CD4-positive, alpha-beta memory T cell (primary cell): ENCODE measurements at places on chromosomes 6 and 20. TPM values are rescaled to one million over a fixed set of nuclear protein-coding genes. Genes with fewer than 3 reads are reported as not detected.

DNA sequence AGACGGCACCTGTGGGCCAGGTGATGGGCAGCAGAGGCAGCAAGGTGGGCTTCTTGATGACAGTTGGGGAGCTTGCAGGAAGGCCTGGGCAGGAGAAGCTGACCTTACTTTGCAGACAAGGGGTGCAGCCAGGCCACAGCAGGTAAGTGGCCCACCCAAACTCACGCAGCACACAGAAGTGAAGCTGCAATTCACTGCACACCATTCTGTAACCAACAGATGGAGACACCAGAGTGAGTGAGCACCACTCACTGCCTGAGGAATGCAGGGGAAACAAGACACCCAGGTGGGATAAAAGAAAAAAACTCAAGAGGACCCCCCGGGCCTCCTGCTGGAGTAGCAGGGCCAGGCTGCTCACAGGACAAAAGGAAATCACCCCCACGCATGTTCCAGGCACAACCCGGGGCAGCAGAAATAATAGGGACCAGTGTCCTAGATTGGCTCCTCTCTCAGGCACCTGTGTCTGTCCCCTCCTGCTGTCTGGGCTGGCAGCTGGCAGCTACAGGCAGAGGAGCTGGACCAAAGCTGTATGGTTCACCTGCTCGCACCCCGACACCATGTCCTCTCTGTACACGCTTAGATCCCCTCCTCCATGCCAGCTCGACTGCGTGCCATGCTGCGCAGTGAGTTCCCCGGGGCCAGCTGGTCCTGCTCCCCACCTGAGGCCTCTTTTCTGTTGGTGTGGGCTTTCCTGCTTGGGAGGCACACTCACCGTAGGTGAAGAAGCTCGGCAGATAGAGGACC is 4.9 kb downstream of the MTCH1 start:
- DNase-seq: no peak

DNA sequence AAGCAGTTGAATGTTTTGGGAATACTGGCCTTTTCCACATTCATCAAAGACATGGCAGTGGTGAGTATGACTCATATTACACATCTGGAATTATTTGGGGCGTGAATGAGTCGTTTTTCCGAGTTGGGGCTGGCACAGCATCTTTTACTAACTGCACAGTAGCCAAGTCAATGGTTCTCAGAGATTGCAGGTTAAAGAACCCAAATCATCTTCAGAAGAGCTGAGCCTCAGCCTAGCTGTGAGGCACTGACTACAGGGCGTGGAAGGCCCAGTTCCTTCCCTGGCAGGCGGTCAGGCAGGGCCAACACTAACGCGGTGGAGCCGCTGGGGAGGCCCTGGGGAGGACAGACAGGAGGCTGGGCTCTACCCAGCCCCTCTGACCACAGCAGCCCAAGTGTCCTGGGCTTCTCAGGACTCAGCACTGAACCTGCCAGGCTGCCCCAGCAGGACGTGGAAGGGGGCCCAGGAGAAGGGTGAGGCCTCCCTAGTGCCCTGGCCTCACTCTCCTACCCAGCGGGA is 20.1 kb upstream of the HELZ2 start:
- no peak for DNase-seq

- DNase-seq: no peak
Measured at GRCh38 chr20:44720621-44720996, 5.4 kb downstream of the CCN5 start.

GRCh38 chr6:71727632-71728294 is 158.6 kb upstream of the RIMS1 start:
- no peak for DNase-seq

GRCh38 chr6:119669221-119669620 is 319.7 kb upstream of the MAN1A1 start:
- no peak for DNase-seq

- DNase-seq: no peak
Measured at GRCh38 chr6:72464246-72464645, 157.6 kb upstream of the KCNQ5 start.

DNA sequence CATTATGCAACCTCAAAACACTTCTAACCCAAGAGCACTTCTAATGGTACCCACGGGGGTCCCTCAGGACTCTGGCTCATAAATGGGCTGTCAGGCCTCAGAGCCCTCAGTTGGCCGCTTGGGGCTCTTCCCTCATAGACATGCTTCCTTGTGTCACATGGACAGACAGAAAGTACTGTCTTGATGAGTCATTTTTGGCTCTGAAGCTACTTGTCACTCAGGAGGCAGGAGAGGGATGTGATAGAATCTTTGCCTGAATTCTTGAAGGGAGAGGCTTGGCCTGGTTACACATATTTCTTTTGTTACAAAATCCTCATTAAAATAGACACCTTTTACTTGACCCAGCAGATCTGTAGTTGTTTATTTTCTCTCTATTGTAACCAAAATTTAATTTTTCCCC is 15.1 kb upstream of the EDN1 start:
- DNase-seq: no peak

The SEMG1 gene
- not detected for polyA plus RNA-seq

The UBE3D gene
- polyA plus RNA-seq: 4.3 TPM
